ENCODE measurements at places on chromosomes 1 and 21.

- DNase-seq = no peak
Observed at GRCh38 chr1:26276432-26276838, 3.5 kb upstream of the SH3BGRL3 start.

DNA sequence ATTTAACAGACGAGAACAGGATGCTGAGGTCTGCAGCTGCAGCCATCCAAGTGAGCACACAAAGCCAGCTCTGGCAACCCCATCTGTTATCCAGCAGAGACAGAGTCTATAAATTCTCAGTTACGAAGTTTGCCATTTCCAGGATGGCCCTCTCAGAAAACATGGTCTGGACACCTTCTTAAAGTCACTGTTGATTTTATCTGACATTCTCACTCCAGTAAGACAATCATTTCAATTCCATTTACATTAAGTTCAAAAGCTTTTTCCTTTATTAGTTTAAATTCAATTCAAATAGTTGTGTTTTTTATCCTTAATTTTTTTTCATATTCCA lies 125.5 kb downstream of the DMRTB1 start:
- no peak for DNase-seq

- DNase-seq = no peak
Observed at GRCh38 chr1:96545935-96546656, 175.5 kb upstream of the PTBP2 start.

DNA sequence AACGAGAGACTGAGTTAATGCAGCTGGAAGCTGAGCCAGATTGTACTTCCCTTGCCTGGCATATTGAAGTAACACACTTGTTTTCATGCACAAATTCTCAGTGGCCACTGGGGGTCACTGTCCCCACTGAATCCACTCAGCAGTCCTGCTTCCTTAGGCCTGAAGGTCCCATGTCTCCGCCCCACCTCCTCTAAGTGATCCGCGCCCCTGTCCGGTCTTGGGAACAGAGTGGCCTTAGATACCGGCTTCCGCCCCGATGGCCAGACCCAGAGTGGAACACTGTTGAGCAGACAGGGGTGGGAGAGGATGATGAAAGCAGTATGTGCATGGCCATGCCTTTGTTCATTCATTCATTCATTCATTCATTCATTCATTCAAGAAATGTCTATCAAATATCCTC lies 34.8 kb downstream of the CHAF1B start:
- DNase-seq = peak; percentile 35

DNA sequence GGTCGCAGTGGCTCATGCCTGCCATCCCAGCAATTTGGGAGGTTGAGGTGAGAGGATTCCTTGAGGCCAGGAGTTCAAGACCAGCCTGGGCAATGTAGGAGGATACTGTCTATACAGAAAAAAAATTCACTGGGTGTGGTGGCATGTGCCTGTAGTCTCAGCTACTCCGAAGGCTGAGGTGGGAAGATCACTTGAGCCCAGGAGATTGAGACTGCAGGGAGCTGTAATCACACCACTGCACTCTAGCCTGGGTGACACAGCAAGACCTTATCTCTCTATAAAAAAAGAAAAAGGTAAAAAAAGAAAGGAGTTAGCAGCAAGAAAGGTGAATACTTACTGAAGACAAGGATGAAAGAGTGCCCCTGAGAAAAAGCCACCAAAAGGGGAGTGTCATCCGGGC lies 23.7 kb upstream of the BCL10 start:
- no peak for DNase-seq

GRCh38 chr1:206693592-206693991 lies 8.9 kb downstream of the MAPKAPK2 start:
- DNase-seq = no peak

- no peak for DNase-seq
Observed at GRCh38 chr1:55035904-55036303, 3.4 kb upstream of the PCSK9 start.

DNA sequence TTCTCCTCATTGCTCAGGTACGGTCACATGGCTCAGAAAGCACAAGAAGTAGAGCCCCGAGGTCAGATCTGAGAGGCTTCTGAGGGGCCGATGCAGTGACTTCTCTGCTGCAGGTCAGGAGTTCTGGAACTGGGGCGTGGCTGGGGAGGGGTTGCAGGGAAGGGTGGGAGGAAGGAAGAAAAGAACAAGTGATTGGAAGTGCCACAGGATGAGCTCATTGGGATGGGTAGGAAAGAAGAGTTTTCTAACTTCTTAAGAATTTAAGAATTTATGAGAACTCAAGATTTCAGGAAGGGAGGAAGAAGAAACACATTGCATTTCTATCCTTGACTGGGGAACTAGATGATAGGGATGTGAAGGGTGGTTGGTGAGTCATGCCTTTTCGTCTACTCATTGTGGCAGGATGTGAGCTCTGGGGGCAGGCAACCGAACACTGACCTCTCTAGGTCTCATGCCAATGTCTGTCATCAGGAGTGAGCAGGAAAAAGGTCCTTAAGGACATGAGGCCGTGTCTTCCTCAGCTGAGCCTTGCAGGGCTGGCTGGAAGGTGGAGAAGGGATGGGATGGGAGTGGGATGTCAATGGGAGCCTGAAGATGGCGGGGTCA lies 497 bp downstream of the FCRLB start:
- DNase-seq = no peak

DNA sequence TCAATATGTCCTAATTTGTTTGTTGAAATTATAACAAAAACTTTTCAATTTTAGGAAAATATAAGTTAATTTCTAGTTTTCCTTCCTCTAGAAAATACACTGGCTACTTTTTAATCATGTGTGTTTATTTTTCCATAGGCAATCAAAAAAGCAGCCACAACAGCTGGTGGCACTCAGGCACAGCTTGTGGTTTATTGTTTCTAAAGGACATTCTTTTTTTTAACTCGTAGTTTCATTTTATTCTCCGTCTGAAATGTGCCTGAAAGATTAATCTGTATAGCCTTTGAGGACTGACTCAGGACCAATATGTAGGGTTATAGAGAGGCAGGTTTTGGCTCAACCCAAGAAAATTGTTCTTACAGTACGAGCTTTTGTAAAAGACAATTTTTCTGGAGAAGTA lies 20.7 kb upstream of the STX12 start:
- DNase-seq = no peak

GRCh38 chr1:119373465-119373864 lies 4.9 kb downstream of the HAO2 start:
- no peak for DNase-seq

- no peak for DNase-seq
Observed at GRCh38 chr1:222644636-222644980, 26.7 kb downstream of the MIA3 start.

GRCh38 chr1:51989582-51990477 lies 670 bp downstream of the RAB3B start:
- DNase-seq = no peak

GRCh38 chr1:14826172-14826636 lies 227.7 kb downstream of the KAZN start:
- no peak for DNase-seq

DNA sequence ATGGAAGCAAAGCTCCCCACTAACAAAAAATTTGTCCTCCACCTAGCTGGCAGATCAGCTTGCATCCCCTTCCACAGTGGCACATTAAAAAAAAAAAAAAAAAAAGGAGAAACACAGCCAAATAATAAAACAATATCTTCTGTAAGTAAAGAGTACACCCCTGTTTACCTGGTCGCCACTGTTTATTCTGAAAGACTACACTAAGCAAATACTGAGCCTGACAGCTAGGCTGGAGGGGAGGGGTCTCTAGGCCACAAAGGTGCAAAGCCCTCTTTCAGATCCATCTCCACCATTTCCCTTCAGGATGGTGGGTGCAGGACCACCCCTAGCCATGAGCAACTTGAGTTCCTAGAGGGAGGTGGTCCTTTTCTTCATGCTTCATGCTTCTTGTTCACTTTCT lies 22.8 kb upstream of the SLC45A3 start:
- DNase-seq = no peak

DNA sequence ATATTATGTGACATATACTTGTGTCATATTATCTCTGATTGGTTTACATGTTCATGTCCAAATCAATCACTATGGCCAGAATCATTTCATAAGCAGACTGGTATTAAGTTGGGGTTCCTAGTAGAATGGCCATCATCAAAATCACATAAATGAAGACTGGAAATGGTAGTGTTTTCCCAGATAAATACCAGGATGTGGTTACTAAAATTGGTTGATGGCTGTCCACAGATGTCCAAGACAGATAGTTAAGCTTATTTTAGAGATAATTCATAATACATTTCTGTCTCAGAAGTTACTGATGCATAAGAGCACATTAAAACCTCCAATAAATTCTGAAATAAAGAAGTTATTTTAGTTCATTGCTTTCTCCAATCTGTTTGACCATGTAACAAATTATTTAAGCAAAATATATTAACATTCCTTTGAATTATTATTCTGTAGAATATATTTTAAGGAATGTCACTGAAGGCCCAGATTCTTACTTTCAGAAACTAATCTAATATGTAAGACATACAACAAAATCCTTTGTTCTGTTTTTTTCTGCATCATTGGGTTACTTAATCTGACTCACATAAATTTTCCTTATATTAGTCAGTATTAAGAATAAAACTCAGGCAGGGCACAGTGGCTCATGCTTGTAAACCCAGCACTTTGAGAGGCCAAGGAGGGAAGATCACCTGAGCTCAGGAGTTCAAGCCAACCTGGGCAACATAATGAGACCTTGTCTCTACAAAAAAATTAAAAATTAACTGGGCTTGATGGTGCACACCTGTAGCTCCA lies 483.9 kb downstream of the PTPRC start:
- DNase-seq = no peak

GRCh38 chr1:1782399-1783221 lies 4.3 kb upstream of the NADK start:
- DNase-seq = no peak

GRCh38 chr1:55209247-55209646 lies 5.9 kb downstream of the USP24 start:
- no peak for DNase-seq

GRCh38 chr1:22722901-22723550 lies 12.4 kb downstream of the EPHB2 start:
- DNase-seq = no peak

GRCh38 chr1:102751111-102751510 lies 357.2 kb downstream of the COL11A1 start:
- DNase-seq = no peak

GRCh38 chr1:62315387-62315786 lies 3.8 kb downstream of the KANK4 start:
- no peak for DNase-seq

DNA sequence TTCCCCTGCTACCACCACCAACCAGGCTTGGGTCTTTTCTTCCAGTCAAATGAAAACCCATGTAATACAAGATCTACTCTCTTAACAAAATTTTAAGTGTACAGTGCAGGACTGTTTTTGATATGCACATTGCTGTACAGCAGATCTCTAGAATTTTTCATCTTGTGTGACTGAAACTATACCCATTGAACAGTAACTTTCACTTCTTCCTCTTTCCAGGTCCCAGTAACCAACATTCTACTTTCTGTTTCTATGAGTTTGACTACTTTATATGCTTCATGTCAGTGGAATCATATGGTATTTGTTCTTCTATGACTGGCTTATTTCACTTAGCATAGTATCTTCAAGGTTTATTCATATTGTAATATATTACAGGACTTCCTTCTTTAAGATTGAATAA lies 45.3 kb upstream of the PLPPR4 start:
- DNase-seq = no peak

DNA sequence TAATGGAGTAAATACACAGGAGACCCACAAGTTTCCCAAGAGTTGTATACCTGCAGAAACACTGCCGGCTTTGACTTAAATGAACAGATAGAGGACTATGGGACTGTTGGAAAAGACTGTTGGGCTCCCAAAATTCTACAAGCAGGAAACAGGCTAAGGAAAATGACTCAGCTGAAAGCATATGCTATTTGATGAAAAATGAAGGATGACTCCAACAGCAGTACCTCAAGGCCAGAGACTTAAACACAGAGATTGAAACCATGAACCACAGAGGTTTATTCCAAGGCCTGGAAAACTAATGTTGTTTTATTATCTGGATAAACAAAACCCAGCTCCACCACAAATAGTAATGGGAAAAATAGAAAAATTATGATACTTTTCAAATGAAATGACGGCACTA lies 187.7 kb downstream of the TNFSF18 start:
- DNase-seq = no peak

DNA sequence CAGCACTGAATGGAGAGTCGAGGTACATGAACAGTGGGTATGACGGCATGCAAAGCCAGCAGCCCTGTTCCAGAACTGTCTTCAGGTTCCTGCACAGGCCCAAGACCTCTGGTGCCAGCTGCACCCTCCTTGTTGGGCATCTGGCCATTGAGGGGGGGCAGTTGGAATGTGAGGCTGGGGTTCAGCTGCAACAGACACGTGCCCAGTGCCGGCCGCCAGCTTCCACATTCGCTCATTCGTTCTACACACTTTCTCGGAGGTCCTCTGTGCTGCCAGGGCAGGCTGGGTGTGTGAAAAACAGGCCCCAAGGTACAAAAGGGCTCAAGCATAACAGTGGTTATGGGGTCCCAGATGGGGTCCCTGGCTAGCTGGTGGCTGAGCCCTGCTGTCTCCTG lies 37.9 kb upstream of the SLC19A1 start:
- no peak for DNase-seq

DNA sequence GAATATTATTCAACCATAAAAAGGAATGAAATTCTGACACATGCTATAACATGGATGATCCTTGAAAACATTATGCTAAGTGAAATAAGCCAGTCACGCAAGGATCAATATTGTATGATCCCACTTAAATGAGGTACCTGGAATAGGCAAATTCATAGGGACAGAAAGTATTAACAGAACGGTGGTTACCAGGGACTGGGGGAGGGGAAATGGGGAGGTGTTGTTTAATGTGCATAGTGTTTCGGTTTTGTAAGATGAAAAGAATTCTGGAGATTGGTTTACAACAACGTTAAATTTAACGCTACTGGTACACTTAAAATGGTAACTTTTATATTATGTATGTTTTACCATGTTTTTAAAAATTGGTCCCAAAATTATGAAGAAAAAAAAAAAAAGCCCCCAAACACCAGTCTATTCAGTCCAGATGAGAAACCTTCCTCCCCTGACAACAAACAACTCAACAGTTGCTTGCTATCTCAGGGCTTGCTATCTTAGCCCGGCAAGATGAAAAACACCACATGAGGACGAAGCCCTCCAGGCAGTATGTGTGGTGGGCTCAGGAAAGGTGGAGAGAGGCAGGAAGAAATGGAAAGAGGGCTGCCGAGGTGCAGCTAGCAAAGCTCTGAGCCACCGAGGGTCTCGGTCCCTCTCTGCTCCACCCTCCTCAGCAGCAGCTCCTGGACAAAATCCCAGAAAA lies 8.5 kb downstream of the NUAK2 start:
- no peak for DNase-seq

DNA sequence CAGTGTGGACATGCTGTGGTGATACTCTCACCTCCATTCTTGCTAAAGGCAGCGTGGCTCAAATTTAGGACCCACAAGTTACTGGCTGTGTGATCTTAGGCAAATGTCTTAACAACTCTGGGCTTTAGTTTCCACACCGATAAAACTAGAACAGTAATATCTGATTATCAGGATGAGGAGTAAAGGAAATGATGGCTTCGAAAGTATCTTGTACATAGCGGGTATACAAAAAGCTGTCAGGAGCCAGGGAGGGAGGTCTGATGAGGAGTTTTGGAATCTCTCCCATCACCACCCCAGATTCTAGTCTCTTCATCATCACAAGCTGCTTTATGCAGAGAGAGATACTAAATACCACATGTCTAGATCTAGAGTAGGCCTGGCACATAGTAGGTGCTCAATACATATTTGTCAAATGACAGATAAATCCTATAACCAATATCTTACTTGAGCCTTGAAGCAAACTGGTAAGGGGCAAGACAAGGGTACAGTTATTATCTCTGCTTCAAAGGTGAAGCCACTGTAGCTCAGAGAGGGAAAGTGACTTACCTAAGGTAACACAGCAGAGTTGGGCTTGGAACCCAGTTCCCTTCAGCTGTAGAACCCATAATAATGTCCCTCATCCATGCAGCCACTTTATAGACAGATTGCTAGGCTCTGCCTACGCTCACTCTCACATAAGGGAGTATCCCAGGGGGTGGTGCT lies 9.5 kb upstream of the FGR start:
- DNase-seq = no peak
